GM23338 (cell line): ENCODE measurements at places on chromosomes 4 and X.
A peak's percentile ranks its signal among the peaks of the same experiment; 100 is the strongest.

DNA sequence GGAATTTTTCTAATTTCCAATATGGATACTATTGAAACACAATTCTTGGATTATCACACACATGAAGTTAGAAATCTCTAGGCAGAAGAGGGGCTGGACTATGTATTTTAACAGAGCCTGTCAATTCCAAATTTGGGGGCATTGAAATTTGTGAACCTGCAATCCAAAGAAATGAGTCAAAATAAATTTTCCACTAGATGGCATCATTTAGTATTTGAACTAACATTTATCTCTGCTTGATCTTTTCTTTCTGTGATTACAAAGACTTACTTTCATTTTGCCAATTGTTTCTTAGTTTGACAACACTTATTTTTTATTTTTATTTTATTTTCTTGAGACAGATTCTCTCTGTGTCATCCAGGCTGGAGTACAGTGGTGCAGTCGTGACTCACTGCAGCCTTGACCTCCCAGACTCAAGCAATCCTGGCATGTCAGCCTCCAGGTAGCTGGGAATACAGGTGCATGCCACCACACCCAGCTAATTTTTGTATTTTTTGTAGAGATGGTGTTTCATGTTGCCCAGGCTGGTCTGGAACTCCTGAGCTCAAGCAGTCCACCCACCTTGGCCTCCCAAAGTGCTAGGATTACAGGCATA, 2.7 kb upstream of the PYURF start:
- peak; percentile 42 for DNase-seq

GRCh38 chr4:9685692-9686091, 95.7 kb upstream of the DRD5 start:
- no peak for DNase-seq

DNA sequence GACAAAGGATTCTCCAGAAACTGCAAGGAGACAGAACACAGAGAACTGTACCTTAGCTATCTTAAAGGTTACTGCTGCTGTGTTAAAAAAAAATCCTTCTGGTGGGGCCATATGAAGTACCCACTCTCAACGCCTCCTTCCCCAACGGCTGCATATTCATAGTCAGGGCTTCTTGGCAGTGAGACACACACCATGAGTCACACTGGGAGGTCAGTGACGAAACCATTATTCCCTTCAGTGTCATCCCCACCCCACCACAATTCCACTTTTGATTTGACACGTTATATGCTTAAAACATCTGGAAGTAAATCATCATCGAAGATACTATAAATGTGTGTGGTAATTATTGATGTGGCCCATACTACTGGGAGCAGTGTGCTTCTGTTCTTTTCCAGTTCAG, 271.5 kb downstream of the LDB2 start:
- no peak for DNase-seq

GRCh38 chrX:155086202-155086840, 15.0 kb downstream of the BRCC3 start:
- DNase-seq = peak; percentile 72

- no peak for DNase-seq
Observed at GRCh38 chr4:13108096-13108495, 376.0 kb downstream of the RAB28 start.

- DNase-seq = no peak
Observed at GRCh38 chr4:77952457-77952856, 89.8 kb downstream of the MRPL1 start.

DNA sequence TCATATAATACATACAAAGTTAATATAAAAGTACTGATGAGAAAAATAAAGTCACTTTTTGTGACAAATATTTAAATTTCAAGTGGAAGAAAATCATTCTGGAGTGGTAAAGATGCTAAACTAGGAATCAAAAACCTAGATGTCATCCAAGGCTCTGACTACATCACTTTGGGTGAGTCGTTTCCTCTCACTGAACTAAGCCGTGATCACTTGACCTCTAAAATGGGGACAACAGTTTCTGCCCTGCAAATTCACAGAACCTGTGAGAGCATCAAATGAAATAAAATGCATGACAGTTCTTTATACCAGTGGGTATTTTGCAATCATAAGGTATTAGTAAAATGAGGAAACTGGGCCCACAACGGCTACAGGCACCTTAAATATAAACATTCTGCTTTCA, 63.8 kb downstream of the PRDM5 start:
- no peak for DNase-seq

DNA sequence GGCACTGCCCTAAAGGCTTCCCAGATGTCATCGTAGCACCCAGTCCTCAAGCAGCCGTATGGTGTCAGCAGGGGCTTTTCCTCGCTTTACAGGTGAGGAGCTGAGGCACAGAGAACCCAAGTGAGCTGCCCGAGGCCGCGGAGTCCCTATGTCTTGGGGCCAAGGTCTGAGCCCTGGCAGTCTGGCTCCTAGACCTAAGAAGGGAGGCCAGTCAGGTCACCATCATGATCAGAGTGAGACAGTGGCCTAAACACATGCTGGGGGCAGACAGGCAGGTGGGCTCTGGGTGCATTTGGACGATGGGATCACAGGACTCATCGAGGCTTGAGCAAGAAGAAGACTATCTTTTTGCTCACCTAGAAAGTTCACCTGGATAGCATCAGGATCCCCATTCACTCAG, 94.9 kb downstream of the WFS1 start:
- no peak for DNase-seq

- DNase-seq = no peak
Observed at GRCh38 chr4:165204462-165204830, 2.9 kb upstream of the KLHL2 start.

DNA sequence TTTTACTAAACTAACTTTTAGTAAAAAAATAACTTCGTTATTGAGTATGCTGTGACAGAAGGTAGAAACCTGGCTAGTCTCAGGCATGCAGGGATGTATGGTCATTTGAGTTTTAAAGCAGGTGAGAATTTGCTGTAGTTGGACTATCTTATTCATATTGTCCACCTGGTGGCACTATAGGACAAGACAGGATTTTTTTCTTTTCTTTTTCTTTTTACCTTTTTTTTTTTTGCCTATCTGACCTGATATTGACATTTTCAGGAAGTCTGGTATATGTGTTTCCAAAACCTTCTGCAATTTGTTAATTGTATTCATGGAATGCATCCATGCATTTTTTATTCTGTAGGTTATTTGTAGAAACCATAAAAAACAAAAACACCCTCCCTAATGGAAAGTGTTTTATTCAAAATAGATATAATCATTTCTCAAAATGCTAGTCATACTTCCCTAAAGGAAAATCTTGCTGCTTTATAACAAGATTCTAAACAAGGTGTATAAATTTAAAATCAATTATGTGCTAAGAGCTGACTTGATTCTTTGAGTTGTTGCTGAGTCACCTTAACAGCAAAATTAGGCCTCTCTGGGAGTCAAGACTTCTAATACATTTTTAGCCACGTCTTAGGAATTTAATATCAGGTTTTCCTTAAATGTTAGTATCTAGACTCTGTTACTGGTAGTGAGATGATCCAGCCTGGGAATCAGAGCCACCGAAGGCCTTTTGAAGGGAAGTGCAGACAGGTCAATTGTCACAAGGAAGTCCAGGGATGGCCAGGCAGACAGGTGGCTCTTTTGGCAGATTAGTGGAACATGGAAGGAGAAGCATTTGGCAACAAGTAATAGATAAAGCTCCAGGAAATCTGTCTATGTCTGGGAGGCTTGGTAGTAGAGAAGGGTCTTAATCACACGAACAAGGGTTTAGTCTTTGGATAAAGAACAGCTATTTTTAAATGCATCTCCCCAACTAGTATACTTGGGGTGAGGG, 201.3 kb upstream of the GNPDA2 start:
- DNase-seq = peak; percentile 76

DNA sequence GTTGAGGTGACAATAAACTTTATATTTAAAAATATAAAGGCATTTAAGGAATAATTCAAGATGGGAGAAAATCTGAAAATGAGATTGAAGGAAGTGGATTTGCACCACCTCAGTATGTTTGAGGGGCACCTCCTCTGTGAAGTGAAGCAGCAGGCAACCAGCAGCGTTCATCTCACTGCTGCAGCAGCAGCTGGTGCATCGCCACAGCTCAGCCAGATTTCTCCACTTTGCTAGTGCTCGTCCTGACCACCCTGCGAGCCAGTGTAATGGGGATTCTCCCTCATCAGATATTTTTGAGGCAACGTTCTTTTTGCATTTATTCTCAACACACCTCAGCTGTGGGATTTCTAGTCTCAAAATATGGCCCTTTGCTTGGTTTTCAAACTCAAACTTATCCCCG, 13.9 kb downstream of the LRAT start:
- DNase-seq = no peak

GRCh38 chrX:34371754-34372153, 239.6 kb upstream of the FAM47A start:
- DNase-seq = no peak

- no peak for DNase-seq
Observed at GRCh38 chr4:117425636-117426035, 340.3 kb upstream of the TRAM1L1 start.

- no peak for DNase-seq
Observed at GRCh38 chr4:112284662-112285411, 867 bp downstream of the TIFA start.

DNA sequence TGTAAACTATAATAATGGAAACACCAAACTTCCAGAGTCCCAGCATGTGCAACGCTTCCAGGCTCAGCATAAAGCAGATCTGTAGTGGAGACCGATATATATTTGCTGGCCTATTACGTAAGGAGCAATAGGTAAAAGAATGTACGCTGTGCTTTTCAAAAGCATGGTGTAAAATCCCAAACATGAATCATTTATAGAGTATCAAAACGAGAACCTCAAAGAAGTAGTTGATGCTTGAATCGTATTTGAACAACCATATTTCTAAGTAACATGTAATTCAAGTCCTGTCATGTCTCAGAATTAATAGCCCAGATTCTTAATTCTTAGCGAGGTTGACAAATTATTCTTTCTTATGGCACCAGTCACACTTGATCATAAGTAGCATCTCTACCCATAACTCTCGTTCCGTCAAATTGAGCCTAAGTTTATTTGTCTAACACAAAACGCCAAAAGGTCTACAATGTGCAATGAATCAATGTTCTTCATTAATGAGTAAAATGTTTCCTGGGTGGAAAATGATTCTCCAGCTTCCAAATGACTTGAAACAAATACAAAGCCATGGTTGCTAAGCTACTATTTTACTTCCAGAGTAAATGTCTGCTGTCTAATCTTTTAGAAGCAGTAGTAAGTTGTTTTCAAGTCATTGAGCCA, 811.5 kb upstream of the FRG1 start:
- DNase-seq = no peak

DNA sequence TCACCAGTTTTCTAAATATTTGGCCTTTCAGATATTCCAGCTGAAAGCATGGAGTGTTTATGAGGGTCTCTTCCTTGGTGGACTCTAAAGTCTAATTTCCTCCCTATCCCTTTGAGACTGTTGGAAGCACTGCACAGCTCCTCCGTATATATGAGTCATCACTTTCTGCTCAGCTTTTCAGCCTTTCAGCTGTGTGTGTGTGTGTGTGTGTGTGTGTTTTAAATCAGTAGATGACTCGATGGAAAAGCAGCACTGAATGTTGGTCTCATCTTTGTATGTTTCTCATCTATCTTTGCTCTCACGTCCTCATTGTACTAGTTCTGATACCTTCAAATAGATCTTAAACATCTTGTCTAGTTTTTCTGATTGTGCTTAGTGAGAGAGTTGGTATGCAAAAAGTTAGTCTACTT, 81.6 kb downstream of the ZFX start:
- DNase-seq = no peak

GRCh38 chrX:154321594-154321993, 26.0 kb downstream of the TKTL1 start:
- no peak for DNase-seq

GRCh38 chr4:78704981-78705683, 71.0 kb upstream of the BMP2K start:
- no peak for DNase-seq

- DNase-seq = no peak
Observed at GRCh38 chrX:101478366-101478765, 6.9 kb upstream of the ARMCX4 start.

DNA sequence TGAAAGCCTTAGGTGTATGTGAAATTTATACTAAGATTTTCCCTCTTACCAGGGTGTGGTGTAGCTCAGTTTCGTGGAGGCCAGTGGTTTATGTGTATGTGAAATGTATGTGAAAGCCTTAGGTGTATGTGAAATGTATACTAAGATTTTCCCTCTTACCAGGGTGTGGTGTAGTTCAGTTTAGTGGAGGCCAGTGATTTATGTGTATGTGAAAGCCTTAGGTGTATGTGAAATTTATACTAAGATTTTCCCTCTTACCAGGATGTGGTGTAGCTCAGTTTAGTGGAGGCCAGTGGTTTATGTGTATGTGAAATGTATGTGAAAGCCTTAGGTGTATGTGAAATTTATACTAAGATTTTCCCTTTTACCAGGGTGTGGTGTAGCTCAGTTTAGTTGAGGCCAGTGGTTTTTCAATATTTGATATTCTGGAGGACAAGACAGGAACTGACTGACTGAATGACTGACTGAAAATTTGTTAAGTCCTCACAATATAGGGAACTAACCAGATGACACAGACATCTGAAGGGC, 143.7 kb downstream of the NEXMIF start:
- no peak for DNase-seq

- DNase-seq = no peak
Observed at GRCh38 chr4:127410201-127410600, 222.6 kb upstream of the INTU start.

DNA sequence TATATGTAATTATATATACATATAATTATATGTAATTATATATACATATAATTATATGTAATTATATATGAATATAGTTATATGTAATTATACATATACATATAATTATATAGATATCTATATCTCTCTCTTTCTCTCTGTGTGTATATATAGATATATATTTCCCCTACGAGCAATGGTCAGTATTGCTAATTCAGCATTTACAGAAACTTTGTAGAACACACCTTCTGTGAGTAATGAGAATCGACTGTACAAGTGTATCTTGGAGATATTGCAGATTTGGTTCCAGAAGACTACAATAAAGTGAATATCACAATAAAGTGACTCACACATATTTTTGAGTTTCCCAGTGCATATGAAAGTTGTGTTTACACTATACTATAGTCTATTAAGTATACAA, 33.7 kb downstream of the GALNTL6 start:
- no peak for DNase-seq

DNA sequence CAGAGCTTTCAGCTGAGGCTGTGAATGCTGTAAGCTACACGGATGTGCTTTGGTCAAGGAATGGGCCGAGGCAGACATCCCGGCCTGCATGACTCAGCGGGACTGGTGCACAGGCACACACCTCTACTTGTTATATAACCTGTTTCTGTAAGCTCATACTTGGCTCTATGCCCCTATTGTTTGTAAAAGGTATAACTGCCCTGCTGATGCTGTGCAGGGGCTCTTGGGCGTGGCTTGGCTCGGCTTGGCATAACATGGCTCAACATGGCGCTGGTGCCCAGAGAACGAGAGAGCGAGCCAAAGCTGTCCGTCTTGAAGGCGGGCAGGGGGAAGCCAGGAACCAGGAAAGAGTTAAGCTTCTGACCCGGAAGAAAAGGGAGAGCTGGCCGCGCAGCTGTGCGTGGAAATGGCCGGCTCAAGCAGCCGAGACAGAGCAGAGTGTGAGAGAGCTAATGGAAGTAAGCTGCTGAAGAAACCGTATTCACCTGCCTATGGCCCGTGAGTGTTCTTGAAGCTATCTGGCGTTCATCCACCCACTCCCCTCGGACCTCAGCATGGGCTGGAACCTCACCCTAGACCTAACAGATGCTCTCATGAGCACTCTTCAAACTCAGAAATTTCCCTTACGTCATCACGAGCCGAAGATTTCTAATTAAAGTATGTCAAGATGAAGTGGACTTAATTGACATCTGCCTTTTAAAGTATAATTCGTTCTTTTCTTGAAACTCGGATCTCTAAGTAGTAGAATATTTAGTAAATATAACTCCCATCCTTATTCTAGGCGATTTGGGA, 286.3 kb upstream of the AGA start:
- peak; percentile 2 for DNase-seq

- DNase-seq = no peak
Observed at GRCh38 chr4:2497931-2498330, 29.0 kb downstream of the RNF4 start.
